ENCODE measurements at places on chromosomes 1 and 21.
A peak's percentile ranks its signal among the peaks of the same experiment; 100 is the strongest.

- DNase-seq = no peak
Observed at GRCh38 chr1:71745326-71745725, 537.0 kb downstream of the NEGR1 start.

DNA sequence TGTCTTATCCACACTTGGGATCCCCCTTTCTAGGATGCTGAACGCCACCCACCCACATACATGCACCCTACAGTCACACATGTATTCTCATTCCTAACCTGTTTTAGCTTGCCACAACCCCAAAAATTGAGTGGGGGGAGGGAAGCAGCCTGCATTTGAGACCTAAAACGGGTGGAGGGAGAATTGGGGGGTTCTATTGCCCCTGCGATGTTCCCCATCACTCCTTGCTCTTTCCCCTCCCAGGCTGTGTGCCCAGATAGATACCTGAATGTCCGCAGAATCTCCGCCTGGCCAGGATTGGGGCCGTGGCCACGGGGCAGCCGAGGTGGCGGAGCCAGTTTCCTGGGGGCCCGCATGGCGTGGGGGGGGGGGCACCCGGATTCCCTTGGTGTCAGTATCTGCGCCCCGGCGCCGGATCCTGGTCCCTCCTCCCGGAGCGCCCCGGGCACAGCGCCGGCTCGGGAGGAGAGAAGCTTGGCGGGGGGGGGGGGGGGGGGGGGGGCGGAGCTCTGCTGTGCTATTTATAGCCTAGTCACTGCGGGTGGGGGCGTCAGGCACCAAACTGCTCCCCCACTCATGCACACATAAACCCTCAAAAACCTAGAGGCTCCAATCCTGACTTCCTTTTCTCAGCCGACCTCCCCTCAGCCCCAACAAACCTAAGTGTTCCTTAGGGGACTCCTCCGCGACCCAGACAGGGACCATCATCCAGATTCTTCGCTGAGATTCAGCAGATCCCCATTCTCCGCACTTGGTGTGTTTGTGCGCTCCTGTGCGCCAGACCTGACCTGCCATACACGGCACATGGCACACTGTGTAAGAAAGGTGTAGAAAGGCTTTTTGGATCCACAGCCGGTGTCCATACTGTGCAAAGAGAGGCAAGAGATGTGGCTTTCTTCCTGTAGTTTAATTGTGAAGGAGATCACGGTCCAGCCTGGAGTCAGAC is 1.9 kb downstream of the ANKRD34A start:
- DNase-seq = no peak

DNA sequence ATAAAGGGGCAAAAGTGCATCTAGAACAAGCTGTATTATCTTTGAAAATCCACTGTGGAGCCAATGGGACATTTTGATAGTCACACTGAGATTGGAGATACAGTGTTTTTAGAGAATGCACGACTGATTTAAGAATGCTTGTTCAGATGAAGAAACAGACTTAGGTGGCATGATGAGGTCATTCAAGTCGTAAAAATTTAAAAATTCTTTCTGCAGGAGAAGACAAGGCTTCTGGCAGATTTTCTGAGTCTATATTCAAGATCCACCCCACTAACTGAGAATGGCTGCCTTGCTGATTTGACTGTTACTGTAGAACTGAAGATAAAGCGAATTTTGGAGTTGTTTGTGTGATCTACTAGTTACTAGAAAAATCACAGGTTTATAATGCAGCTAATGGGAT is 310.6 kb downstream of the LRRC7 start:
- no peak for DNase-seq

GRCh38 chr1:225242611-225243010 is 185.2 kb downstream of the LBR start:
- DNase-seq = no peak

- DNase-seq = no peak
Observed at GRCh38 chr1:51514733-51515132, 4.3 kb downstream of the EPS15 start.

DNA sequence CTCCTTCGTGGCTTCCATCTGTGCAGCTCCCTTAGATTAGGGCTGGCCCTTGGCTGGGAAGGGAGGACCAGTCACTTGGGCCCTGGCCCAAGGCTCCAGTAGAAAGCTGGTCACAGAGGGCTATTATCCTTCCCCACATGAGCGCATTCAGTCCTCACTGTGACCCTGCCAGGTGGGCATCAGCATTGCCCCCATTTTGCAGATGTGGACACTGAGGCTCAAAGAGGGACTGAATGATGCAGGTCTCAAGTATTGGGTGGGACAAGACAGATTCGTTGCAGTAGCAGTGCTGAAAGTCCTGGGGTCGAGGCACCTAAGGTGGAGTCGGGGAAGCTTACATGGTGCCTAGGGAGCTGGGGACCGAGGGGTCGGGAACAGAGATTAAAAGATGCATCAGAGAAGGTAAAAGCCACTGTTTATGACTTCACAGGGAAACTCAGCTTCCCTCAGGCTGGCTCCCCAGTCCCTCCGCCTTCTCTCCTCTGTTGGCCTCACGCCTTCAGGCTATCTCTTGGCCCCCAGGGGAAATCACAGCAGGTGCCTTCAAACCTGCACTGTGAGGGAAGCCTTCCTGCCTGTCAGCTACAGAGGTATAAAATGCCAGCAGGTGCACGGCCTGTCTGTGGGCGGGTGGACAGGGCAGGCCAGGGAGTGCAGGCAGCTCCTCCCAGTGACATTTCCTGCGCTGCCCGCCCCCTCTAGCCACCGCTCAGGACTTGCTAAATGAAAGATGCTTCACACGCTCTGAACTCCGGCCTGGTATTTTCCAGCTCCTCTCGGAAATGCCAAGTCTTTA is 178.4 kb downstream of the GRIK3 start:
- no peak for DNase-seq

GRCh38 chr1:216416488-216416887 is 6.8 kb downstream of the USH2A start:
- DNase-seq = no peak

GRCh38 chr21:34348890-34349519 is 14.8 kb upstream of the KCNE2 start:
- no peak for DNase-seq

DNA sequence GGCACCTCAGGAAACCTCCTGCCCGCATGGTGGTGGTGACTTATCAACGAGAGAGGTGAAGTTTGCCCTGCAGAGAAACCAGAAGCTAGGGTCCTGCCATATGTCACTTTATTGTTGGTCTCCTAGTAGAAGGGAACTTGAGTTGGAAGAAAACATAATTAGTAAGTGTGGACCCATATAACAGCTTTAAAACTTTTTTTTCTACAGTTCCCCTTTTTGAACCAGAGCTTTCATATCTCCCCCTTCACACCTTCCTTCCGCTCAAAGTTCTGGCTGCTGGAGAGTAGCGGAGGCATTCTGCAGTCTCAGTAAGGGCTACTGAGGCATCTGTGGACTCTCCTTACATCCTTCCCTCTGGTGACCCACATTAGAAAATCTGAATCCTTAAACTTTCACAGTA is 48.9 kb downstream of the PHC2 start:
- no peak for DNase-seq

DNA sequence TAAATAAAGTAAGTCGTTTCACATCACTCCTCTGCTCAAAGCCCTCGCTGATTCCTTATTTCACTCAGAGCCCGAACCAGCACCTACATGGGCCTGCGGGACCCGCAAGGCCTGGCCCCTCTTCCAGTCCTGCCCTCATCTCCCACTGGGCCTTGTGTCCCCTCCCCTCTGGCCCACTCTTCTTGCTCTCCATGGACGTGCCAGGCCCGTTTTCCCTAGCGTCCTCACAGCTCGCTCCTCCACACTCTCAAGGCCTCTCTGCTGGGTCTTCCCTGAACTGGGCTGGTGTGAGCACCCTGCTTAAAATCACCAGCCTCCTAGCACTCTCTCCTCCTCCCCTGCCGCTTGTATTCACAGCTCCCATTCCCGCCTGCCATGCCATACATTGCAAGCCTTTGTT is 237.9 kb downstream of the FOXD2 start:
- DNase-seq = no peak

- no peak for DNase-seq
Observed at GRCh38 chr21:36965720-36966065, 776 bp downstream of the HLCS start.

DNA sequence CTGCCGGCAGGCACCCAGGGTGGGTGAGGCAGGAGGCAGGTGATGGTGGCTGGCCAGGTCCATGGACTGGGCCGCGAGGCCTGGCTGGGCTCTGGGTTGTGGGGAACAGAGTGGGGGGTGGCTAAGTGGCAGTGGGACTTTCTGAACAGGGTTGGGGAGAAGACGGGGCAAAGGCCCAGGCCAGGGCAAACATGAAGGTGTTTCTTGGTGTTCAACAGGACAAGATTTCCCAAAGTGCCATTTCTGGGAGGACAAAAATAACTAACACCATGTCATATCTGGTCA is 26.8 kb downstream of the STUM start:
- no peak for DNase-seq

- no peak for DNase-seq
Observed at GRCh38 chr1:81119319-81119718, 681.4 kb upstream of the ADGRL2 start.

DNA sequence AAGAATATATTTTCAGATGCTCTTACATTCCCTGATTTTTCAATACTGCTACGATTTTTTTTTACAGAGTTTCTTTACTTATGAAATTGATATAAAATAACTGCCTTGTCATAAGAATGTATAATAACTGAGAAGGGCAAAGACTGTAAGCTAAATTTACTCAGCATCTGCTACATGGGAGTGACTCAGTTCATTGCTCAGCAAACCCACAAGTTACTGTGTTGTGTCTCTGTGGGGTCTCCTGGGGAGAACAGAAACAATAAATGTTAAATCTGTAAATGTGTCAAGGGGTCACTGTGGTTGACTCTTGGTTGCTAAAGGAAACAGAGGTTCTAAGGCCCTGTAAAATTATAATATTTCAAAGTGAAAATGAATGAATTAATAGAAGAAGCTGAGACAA is 210.3 kb upstream of the CACYBP start:
- no peak for DNase-seq

- no peak for DNase-seq
Observed at GRCh38 chr1:101995984-101996745, 561 bp downstream of the OLFM3 start.

- peak; percentile 40 for DNase-seq
Observed at GRCh38 chr1:235917267-235917811, 50.6 kb upstream of the LYST start.

- DNase-seq = no peak
Observed at GRCh38 chr1:185152187-185152767, 4.5 kb downstream of the TRMT1L start.
